Endothelial cell (in vitro differentiated cells): ENCODE measurements at places on chromosomes 3 and 15.

DNA sequence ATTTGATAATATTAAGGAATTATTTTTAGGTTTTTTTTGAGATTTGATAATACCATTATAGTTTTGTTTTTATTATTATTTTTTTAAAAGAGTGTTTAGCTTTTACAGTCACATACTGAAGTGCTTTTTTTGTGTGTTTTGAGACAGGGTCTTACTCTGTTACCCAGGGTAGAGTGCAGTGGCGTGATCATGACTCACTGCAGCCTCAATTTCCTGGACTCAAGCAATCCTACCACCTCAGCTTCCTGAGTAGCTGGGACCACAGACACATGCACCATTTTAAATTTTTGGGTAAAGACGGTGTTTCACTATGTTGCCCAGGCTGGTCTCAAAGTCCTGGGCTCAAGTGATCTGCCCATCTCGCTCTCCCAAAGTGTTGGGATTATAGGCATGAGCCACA, 73.0 kb downstream of the SUMF1 start:
- H3K27ac ChIP-seq = no peak overlapping the region
- H3K27me3 ChIP-seq = no peaks in the 10 kb centered on the region
- H3K4me1 ChIP-seq = peaks cover 14% of the 10 kb centered on the region
- H3K36me3 ChIP-seq = peaks cover 4% of the 10 kb centered on the region

DNA sequence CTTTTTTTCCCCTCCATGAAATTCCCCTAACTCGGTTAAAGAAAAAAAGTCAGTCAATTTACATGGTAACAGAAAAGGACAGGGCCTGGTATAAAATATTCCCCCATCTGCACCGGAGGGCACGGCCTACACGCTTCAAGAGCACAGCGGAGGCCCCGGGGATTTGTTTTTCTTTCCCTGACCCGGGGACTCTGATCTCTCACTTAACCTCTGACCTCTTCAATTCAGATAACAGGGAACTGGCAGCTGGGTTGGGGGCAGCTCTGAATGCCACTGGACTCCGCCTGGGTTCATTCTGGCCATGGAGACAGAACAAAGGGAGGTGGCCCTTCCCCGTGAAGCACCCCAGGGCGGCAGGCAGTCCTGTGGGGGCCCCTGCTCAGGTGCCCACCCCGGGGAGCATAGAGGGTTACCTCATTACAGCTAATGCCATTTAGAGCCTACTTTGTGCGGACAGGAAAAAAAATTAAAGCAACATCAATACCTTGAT, 257.5 kb downstream of the SHQ1 start:
- H3K4me3 ChIP-seq = no peak overlapping the region
- DNase-seq = no peak
- H3K4me1 ChIP-seq = peaks cover 37% of the 10 kb centered on the region
- H3K27me3 ChIP-seq = peaks cover 9% of the 10 kb centered on the region

DNA sequence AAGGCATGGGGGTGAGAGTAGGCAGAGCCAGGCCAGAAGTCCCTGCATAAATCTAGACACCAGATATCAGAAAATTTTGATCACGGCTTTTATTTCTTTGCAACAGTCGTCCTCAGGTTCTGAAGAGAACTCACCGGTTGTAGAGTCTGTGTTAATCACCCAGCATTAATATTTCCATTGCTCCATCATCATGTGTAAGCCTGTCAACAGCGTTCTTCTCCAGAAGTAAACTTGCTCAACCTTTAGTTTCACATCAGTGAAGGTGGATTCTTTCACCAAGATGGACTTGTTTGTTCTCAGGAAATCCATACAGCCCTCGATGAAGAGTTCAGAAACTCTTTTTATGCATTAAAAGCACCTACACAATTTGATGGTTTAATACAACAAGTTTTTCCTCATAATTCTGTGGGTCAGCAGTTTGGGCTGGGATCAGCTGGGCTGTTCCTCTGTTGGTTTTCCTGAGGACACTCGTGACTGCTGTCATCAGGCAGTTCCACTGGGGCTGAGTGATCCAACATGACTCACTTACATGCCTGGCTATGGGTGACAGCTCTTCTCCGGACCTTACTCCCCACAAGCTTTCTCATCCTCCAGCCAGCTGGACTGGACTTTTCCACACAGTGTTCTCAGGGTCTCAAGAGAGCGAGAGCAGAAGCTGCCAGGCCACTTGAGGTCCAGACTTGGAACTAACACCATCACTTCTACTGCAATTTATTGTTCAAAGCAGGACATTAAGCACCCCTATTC, 303.4 kb downstream of the ZNF621 start:
- H3K36me3 ChIP-seq = no peaks in the 10 kb centered on the region
- H3K4me1 ChIP-seq = no peaks in the 10 kb centered on the region
- DNase-seq = no peak
- no peak overlapping the region for H3K27ac ChIP-seq

DNA sequence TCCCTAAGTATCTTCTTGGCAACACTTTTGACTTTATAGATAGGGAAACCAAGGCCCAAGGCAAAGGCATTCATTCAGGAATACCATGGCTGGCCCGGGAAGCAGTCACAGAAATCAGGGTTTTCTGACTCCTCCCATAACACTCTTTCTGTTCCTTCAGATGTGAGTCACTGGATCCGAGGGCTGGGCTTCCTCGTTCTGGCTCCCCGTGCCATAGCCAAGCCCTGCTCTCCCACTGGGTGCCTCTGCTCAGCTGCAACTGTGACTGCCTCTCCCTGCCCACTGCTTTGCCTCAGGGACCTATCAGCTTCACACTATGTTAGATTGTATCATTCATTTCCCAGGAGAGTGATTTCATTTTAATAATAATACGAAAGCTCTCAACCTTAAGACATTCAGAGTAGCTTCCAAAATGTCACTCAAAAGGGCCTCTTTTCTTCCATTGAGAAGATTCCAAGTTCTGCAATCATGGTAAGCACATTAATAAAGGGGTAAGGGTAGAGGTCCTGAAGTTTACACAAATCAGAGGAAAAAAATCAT, 50.2 kb downstream of the GABRB3 start:
- H3K27me3 ChIP-seq = peaks cover 9% of the 10 kb centered on the region
- peaks cover 2% of the 10 kb centered on the region for H3K4me1 ChIP-seq
- no peak for DNase-seq
- no peak overlapping the region for H3K27ac ChIP-seq
- H3K4me3 ChIP-seq = no peak overlapping the region

DNA sequence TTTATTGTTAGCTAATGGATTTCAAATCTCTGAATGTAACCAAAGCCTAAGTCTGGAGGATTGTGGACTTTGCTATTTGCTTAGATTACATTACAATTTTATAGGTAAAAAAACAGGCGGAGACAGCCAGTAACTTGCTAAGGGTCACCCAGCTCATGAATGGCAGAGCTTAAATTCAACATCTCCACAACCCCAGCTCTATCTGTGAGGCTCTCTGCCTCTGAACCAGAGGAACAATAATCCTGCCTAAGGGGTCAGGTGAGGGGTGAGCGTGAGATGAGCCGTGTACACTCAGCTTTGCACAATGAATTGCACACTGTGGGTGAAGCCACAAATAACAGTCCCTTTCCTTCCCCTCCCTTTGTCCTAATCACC, 69.8 kb upstream of the SPATA12 start:
- no peaks in the 10 kb centered on the region for H3K27me3 ChIP-seq
- H3K27ac ChIP-seq = no peak overlapping the region
- no peak overlapping the region for H3K4me3 ChIP-seq
- peaks cover 9% of the 10 kb centered on the region for H3K4me1 ChIP-seq
- H3K36me3 ChIP-seq = no peaks in the 10 kb centered on the region

GRCh38 chr3:10772271-10773161, 43.5 kb upstream of the SLC6A11 start:
- H3K27ac ChIP-seq = peak overlapping the region; percentile 30
- H3K4me3 ChIP-seq = no peak overlapping the region
- H3K27me3 ChIP-seq = no peaks in the 10 kb centered on the region
- no peaks in the 10 kb centered on the region for H3K36me3 ChIP-seq

- no peak for DNase-seq
- H3K27ac ChIP-seq = no peak overlapping the region
- H3K27me3 ChIP-seq = no peaks in the 10 kb centered on the region
- peaks cover 5% of the 10 kb centered on the region for H3K4me1 ChIP-seq
Observed at GRCh38 chr3:100650651-100651619, 41.5 kb downstream of the ADGRG7 start.

GRCh38 chr15:56102441-56102840, 109.0 kb upstream of the NEDD4 start:
- no peak for DNase-seq
- H3K27ac ChIP-seq = no peak overlapping the region

DNA sequence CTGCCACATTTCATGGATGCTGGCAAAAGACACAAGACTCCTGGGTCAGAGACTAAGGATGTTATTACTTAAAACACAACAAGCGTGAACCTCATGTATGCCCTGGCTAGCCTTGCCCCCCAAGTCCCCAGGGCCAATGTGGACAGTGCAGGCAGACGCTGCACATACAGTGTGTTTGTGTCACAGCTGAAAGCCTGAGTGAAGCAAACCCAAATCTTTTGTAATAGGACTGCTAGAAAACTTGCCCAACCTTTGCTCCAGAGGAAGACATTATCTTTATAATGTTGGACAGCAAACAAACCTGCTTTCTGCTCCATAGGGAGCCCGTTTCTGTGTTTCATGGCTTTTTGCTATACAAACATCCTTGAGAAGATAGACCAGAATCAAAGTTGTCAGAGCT, 282.0 kb upstream of the RORA start:
- H3K27ac ChIP-seq = no peak overlapping the region
- H3K27me3 ChIP-seq = peaks cover 2% of the 10 kb centered on the region
- H3K4me3 ChIP-seq = no peak overlapping the region
- peaks cover 17% of the 10 kb centered on the region for H3K4me1 ChIP-seq
- no peaks in the 10 kb centered on the region for H3K36me3 ChIP-seq

DNA sequence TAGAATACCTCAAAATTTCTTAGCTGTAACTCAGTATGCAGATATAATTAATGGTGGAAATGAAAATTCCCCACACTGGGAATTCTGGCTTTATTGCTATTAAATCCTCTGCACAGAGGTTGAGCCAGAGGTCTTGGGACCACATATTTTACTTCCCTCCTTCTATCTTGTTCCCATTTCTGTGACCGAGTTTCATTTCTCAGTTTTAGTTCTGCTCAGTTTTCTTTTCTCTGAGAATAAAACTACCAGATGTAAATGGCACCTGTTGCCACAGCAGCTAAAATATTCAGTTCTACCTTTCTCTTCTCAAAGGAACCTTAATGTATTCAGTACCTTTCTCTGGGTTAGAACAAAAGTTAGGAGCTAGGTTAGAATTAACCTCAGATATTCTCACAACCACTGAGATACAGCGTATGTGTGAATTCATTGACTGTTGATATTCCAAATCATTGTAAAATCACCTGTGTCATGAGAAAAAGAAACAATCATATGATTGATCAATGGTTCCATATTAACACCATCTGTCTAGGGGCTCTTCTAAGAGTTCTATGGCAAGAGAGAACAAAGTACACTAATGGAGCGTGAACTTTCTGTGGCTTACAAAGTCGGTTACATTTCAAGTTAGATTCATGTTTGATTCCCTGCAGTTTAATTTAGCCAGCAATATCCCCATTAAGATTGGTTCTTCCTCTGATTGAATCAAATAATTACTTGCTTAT, 374.1 kb downstream of the EFHB start:
- no peak for DNase-seq
- H3K36me3 ChIP-seq = no peaks in the 10 kb centered on the region
- no peaks in the 10 kb centered on the region for H3K4me1 ChIP-seq

DNA sequence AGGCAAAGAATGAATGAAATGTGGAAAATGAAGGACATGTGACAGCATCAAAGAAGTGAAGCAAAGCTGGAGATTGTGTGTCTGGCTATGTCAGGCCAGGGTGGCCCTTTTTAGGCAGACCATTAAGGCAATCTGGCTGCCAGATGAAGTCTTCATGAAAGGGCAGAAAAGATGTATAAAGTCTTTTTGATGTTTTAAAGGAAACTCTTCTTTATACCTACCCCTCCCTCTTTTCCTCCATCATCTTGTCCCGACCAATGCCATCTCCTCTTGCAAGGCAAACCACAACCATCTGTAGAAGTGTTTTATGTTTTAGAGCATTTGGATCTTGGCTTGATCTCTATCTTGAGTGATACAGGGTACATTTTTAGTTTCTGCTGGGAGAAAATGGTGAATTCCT, 259.2 kb downstream of the LSAMP start:
- DNase-seq = no peak
- no peaks in the 10 kb centered on the region for H3K4me1 ChIP-seq
- H3K27ac ChIP-seq = no peak overlapping the region
- no peak overlapping the region for H3K4me3 ChIP-seq

DNA sequence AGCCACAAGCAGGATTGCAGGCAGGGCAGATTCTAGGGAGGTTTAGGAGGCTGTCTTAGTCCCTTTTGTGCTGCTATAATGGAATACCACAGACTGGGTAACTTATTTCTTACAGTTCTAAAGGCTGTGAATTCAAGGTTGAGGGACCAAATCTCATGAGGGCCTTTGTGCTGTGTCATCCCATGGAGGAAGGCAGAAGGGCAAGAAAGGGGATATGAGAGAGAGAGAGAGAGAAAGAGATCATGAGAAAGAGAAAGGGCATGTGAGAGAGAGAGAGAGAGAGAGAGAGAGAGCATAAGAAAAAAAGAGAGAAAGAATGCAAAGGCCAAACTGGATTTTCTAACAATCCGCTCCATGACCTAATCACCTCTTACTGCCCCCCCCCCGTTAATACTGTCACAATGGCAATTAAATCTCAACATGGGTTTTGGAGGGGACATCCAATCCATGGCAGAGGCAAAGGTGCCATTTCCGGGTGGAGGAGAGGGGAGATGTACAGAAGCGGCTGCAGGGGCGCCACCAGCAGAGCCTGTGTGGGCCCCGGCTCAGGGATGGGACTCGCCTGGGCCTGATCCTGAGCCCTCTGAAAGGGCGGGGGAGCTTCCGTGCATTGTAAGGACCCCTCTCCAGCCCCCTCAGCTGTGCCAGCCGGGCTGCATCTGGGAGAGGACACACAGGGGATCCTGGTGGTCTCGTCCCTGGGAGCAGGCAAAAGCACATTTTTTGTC, 20.5 kb downstream of the MRPS11 start:
- no peak overlapping the region for H3K4me3 ChIP-seq
- no peaks in the 10 kb centered on the region for H3K27me3 ChIP-seq
- no peak for DNase-seq

DNA sequence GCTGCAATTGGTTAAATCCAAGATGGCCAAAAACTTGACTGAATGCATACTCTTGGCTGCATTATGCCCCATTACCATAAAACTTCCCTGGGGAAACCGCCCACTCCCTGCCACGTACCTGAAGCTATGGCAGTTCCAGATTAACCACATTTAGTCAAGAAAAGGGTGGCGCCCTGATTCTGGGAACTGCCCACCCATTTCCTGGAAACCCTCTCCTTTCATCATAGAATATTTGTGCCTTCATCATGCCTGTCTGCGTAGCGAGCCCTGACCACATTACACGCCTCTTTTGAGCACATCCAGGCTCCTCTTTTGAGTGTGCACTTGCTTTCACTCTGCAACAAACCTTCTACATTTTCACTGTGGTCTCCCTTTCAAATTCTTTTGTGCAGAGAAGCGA, 5.2 kb downstream of the LINS1 start:
- H3K4me3 ChIP-seq = no peak overlapping the region
- peaks cover 6% of the 10 kb centered on the region for H3K36me3 ChIP-seq
- no peak overlapping the region for H3K27ac ChIP-seq
- peaks cover 2% of the 10 kb centered on the region for H3K27me3 ChIP-seq
- no peaks in the 10 kb centered on the region for H3K4me1 ChIP-seq

- peaks cover 8% of the 10 kb centered on the region for H3K36me3 ChIP-seq
- H3K27me3 ChIP-seq = peaks cover 31% of the 10 kb centered on the region
- H3K4me1 ChIP-seq = peaks cover 11% of the 10 kb centered on the region
Observed at GRCh38 chr3:184230081-184230602, 757 bp downstream of the VWA5B2 start.
